Endodermal cell (in vitro differentiated cells): ENCODE measurements at places on chromosomes 3 and 15.

- DNase-seq = no peak
Observed at GRCh38 chr15:30953183-30953582, 38.2 kb downstream of the MTMR10 start.

DNA sequence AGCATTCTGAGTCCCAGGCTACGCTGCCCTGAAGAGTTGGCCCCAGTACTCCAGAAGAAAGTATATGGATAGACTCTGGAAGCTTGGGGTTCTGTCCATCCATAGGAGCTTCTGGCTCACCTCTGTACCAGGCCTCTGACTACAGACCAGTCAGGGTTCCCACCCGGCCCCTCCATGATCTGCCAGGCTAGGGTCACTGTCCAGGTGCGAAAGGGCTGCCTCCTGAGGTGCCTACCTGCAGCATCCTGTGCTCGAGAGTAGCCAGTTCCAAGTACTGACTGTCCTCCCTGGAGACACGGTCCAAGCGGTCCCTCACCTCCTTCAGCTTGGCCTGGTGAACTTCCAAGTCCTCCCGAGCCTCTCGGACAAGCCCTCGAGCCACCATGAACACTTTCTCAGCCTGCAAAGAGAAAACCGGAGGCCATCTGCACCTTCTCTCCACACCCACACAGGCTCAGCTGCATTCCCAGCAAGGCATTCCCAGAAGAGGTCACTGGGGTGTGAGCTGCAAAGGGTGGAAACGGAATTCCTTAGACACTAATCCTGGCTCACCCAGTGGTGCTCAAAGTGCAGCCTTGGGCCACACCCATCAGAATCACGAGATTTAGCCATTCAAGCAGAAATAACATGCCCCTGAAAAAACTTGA is 3.7 kb upstream of the PLXNB1 start:
- no peak for DNase-seq

DNA sequence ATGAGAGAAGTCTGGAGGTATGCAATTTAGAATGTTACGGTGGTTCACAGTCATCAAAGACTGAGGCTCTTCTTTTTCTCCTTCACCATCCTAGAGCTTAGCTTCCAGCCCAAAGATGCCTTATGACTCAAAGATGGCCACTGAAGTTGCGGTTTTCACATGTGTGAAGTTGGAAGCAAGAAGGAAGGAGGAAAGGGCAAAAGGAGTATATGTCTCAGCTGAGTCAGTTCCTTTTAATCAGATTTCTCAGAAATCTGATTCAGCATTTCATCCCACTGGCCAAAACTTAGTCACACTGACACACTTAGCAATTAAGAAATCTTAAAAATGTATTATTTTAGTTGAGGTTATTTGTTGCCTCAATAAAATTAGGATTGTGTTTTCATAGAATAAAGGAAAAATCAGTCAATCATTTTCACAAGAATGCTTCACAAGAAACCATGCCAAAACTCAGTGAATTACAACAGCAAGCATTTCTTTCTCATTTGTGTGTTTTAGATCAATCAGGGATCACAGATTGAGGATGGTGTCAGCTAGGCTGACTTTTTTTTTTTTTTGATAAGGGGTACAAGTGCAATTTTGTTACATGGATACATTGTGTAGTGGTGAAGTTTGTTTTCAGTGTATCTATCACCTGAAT is 211.1 kb upstream of the GADL1 start:
- DNase-seq = no peak

DNA sequence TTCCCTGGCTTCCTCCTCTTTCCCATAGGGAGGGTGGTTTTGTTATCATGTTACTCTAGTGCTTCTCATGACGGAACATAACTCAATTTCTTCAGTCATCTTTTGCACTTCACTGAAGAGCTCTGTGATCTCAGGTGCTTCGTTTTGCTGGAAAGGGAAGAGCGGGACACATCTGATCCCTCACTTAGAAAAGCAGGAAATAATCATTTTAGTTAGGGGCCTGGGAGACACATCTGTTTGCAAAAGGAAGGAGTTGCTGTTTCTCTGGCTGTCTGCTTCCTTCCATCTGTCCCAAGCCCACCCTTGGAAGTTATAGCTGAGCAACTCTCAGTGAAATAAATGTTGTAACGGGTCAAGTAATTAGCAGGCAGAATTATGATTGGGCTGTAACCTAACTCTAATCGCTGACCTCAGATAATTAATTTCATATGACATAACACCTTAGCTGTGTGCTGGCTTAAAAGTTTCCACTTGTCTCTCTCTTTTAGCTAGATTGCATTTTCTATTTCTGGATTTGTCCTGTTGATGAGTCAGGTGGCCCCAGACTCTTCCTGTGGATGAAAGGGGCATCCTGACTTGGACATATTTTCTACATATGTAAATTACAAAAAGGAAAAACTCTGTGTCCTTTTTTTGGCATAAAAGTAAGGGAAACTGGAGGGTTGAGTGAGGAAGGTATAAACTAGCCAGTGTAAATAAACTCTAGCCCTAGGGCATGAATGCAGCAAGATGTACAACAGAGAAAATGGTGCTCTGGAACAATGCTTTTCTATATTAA is 11.0 kb upstream of the FILIP1L start:
- DNase-seq = no peak

GRCh38 chr15:29853211-29853987 is 31.1 kb upstream of the TJP1 start:
- no peak for DNase-seq

DNA sequence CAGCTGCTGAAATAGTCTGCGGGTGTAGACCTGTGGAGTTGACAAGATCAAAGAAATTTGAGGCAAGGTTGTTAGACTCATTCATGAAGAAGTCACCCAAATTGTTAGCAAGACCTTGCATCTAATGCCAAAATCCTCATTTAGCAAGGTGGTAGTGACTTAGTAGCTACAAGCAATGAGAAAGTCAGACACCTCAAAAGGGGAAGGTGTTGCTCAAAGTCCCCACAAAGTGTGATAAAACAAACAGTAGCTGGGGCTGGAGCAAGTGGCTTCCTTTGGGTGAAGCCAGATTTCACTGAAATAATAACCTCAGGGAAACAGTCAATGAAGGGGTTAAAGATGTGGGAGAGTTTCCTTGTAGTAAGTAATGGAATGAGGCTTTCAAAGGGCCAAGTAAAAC is 44.9 kb downstream of the CD86 start:
- DNase-seq = no peak

DNA sequence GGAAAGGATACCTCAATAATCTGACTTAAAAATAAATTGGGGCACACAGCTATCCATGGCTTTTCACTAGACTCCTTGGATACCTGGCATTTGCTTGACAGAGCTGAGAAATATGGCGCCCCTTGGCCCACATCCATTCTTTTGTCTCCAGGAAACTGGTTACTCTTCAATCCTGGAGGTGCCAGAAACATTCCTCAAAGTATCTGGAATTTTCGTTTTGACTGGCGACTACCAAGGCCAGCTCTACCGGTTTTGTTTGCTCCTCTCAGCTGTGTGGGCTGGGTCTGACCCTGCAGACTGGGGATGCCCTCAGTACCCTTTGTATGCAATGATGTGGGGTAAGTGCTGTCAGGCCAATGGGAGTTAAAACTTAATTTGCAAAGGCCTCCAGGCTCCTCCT is 27.0 kb downstream of the KATNBL1 start:
- peak; percentile 65 for DNase-seq

DNA sequence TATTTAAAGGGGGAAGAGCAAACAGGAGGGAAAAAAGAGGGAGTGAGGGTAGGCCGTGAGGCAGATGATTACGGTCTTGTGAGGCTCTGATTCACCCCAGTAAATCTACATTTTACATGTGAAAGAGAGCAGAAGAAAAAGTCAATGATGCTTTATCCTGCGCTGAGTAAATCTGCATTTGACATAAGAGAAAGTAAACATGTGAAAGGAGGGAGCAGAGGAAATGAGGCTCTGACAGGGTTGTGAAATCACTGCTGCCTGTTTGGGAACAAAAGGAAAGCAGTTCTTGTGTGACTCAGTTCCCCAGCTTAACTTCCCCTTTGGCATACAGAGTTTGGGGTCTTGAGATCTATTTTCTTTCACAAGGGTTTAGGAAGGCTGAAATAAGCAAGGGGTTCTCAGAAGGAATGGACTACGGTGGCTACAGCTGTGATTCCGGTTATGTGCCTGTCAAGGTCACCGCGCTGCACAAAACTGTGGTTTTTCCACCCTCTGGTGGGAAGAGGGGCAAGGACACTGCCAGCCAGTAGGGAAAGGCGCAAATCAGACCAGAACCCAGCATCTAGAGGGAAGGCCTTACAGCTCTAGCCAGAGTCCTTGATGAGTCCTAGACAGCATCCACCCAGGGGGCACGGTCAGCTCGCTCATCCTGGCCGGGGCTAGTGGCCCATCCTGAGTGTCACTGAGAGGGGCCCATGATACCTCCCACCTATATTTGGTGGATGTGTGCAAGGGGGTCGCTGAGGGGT is 18.9 kb upstream of the HCN4 start:
- no peak for DNase-seq

DNA sequence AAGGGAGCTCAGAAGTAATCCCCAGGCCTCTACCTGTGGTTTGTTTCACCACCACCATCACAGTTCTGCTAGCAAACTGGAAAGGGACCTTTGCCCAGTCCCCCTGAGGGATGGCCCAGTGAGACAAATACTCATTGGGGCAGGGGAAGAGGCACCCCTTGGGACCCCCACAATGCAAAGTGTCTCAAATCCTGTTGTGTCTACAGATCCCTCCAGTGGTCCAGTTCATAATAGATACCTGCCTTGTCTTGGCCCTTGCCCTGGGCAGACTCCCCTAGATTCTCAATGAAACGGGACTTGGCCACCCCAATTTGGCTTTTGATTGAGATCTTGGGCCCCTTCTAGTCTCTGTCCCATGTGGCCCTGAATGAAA is 43.8 kb upstream of the RAB6B start:
- DNase-seq = no peak

GRCh38 chr15:70486451-70487386 is 276.6 kb downstream of the UACA start:
- DNase-seq = no peak

GRCh38 chr3:108552267-108553159 is 36.7 kb downstream of the CIP2A start:
- no peak for DNase-seq

- no peak for DNase-seq
Observed at GRCh38 chr15:43516185-43516584, 1.2 kb upstream of the MAP1A start.

- no peak for DNase-seq
Observed at GRCh38 chr15:33374226-33374914, 63.6 kb downstream of the RYR3 start.

- peak; percentile 93 for DNase-seq
Observed at GRCh38 chr3:171028025-171028778, 1.7 kb upstream of the SLC2A2 start.

GRCh38 chr15:85331655-85332285 is 48.6 kb upstream of the AKAP13 start:
- DNase-seq = no peak

GRCh38 chr3:71585131-71585530 is 1.6 kb upstream of the FOXP1 start:
- no peak for DNase-seq

DNA sequence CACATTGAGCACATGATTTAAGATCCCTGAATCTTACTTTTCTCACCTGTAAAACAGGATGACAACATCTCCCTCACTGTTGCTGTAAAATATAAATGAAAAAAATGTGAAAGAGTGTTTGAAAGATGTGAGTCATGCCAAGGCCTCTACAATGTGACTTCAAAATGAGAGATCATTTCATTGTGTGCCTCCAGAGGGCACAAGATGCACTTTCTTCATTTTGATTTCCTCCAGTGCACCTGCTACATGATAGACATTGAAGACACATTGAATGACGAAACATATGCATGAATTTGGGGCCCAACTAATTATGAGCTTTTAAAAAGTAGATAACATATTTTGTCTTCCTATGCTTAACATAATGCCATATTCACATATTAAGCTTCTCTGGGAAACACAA is 170.3 kb downstream of the MOBP start:
- no peak for DNase-seq

GRCh38 chr3:13146643-13147143 is 73.5 kb upstream of the IQSEC1 start:
- peak; percentile 22 for DNase-seq

- no peak for DNase-seq
Observed at GRCh38 chr3:65660000-65660598, 378.6 kb downstream of the MAGI1 start.

DNA sequence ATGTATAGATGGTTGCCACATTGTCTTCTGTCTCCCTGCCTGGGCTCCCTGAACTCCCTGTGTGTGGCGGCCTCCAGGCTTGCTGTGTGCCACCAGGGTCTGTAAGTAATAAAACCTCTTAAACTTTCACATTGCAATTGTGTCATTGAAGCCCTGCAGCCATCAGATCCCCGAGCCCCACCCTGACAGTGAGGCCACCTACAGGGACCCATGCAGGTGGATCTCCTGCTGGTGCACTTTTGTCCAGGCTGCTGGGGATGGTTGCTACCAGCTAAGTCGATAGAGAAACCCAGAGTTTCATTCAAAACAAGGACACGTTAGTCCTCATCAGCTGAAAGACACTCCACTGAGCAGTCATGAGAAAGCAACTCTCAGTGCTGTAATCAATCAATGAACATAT is 133.6 kb upstream of the PRICKLE2 start:
- no peak for DNase-seq

DNA sequence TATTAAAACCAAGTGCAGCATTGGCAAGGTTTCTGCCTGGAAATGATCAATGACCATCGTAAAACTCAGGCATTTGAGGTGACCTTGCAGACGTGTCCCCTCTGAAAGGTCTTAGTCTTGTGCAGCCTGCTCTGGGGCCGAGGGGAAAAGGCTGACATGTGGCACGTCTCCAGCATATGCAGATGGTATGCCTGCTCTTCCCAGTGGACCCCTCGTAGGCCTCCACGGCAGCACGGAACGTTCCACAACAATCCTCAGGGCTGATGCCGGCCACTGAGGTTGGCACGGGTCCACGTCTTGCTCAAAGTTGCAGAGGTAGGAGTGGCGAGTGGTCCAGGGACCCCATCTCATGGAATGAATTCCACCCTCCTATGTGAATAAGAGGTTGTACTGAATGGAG is 247.5 kb upstream of the LYSMD4 start:
- DNase-seq = no peak

DNA sequence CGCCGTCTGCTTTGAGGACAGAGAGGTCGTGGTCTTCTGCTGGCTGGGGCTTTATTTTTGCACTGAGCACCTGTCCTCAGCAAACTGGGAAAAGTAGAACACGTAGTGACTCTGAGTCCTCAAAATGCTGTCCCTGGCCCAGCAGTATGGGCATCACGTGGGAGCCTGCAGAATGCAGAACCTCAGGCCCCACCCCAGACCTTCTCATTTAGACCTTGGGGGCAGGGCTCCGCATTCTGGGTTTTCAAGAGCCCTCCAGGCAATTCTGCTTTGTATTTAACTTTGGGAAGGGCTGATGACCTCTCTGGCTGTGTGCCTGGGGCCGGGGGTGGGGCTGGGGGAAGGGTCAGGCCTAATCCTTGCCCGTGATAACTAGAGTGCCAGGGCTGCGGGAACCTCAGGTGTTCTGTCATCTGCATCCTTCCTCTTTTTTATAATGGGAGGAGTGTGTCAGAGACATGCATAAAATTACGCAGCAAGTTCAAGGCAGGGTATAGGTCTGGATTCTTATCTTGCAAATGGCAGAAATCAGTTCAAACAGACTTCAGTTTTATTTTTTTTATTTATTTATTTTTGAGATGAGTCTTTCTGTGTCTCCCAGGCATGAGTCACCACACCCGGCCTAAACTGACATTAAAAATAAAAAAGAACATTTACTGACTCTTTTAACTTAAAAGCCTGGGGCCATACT is 11.1 kb downstream of the SLC6A6 start:
- DNase-seq = peak; percentile 81

- DNase-seq = peak; percentile 10
Observed at GRCh38 chr15:101024073-101024695, 105.0 kb downstream of the LRRK1 start.

- DNase-seq = peak; percentile 59
Observed at GRCh38 chr3:113339616-113340244, 101.6 kb downstream of the CFAP44 start.

GRCh38 chr3:27533718-27534573 is 49.8 kb upstream of the SLC4A7 start:
- peak; percentile 94 for DNase-seq
